SHP77 treated with DMSO at 0.1 percent for 48 hours (cell line): ENCODE measurements at places on chromosomes 6 and 20.
A peak's percentile ranks its signal among the peaks of the same experiment; 100 is the strongest.

- no peak for DNase-seq
Observed at GRCh38 chr20:51620432-51620831, 77.9 kb upstream of the NFATC2 start.

- DNase-seq, result no peak
Observed at GRCh38 chr6:158367816-158368215, 55.6 kb downstream of the TULP4 start.

- no peak for DNase-seq
Observed at GRCh38 chr6:88013015-88013414, 34.6 kb upstream of the SPACA1 start.

DNA sequence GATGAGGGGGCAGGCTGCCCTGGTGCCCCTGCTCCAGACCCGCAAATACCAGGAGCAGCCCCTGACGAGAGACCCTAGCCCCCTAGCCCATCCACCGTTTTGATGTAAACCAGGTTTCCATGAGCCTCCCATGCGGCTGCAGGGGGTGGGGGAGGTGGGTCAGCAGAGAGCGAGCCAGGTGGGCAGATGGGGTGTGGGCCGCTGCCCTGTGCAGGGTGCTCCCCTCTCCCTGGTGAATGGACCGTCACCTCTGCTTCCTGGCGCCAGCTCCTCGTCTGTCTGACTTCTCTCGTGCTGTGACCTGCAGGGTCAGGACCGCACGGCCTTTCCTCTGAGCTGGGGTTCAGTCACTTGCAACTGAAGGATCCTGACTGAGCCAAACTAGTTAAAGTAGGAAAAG lies 15.7 kb upstream of the BHLHE23 start:
- no peak for DNase-seq

DNA sequence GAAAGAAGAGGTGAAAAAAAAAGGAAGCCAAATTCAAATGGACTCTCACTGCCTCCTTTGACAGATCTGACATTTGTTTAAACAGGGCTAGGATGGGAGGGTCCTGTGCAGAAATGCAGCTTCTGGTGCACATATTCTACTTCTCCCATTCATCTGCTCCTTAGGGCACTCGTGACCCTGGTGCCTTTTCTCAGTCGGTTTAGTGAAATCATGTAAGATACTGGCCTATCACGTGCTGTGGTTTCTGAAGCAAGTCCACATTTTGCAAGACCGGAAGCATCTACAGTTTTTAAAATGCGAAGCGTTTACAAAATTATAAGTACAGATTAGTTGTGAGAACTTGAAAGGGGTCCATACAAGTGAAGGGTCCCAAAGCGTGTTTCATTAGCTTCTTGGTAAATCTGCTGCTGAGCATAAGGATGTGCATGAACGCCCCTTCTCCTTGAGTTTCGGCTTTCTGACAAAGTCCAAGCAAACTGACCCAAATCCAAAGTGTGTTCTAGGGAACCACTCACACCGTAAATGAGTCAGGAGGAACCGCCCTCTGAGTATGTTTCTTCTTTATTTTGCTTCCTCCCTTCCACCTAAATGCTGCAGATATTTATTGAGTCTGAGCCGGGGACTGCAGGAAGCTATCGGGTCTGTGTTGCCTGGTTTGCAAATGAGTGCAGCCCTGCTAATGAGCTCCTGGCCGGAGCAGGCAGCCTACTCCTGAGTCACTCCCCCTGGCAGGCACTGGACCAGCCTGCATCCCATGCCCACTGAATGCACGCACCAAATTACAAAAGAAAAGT lies 323.8 kb upstream of the JARID2 start:
- DNase-seq, result no peak

- DNase-seq, result peak; percentile 22
Observed at GRCh38 chr6:153043719-153044118, 41.2 kb upstream of the MTRF1L start.

DNA sequence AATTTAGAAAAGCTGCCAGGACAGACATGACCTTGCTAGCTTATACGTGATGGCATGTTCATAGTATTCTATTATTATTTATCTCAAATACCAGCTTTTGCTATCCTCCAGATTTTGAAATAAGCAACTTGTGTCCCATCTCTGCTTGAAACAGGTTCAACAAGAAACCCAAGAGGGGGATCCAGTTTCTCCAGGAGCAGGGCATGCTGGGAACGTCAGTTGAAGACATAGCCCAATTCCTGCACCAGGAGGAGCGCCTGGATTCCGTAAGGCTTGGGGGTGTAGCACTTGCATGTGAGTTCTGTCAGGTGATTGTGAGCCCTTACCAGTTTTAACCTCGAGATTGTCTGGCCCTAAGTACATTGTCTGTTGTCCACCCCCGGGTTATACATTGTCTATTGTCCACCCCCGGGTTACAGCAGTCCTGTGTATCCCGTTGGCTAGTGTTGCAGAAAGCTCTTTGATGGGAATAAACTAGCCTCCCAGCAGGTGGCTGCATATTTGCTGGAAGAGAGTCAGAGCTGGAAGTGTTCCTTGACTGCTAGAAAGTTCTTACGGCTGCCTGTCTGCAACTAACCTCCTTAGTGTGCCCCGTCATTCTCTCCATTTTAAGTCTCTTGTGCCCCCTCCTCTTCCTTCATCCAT lies 61.4 kb upstream of the CSE1L start:
- no peak for DNase-seq

DNA sequence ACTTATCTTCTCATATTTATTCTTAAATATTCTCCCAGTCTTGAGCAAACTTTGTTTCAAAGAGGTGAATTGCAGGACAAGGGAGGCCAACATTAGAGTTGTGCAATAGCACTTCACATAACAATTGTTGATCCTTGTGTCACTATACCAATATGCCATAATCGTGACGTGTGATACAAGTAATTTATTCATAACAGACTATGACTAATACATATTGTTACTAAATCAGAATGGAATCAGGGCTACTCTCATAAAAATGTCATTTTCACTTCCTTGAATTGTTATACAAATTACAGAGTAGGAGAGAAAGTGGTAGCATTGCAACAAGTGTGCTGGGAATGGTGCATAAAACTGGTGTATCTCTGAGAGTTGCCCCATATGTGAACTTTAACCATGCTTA lies 37.2 kb upstream of the PLCB1 start:
- DNase-seq, result peak; percentile 19

- no peak for DNase-seq
Observed at GRCh38 chr6:117303323-117303722, 38.0 kb downstream of the VGLL2 start.

DNA sequence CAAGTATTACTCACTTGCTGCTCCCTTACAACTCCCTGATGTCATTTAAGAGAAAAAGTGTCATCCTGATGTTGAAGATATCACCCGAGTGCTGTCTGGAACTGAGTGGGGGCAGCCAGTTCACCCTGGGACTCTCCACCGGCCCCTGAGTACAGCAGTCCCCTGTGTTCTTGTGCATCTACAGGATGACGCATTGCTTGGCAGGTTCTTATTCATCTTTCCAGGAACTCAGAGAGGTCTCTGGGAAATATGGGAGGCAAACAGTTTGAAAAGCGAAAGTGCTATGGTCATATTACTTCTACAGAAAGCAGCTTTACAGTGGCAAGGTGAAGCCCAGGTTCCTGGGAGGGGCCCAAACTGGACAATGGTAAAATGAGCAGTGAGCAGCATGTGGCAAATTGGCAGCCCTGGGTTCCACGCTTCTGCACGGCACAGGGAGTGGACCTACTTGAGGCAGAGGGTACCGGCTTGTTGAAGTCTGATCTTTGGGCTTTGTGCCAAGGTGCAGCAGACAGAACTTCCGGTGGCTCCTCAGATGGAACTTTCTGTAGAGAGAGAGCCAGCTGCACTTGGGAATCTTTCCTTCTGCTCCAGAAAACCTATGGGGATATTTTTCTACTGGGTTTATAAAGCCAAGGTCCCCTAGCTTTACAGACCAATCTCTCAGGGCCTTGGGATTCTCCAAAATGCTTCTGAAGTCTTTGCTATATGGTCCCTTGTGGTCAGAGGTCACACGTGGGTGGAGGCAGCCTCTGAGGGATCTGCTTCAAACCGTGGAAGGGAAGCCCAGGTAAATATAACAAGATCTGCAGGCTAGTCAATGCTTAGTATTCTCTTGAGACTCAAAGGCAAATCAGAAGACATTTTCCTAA lies 128.3 kb downstream of the MAP3K7 start:
- DNase-seq, result no peak

- no peak for DNase-seq
Observed at GRCh38 chr6:24994812-24995211, 59.1 kb upstream of the RIPOR2 start.

DNA sequence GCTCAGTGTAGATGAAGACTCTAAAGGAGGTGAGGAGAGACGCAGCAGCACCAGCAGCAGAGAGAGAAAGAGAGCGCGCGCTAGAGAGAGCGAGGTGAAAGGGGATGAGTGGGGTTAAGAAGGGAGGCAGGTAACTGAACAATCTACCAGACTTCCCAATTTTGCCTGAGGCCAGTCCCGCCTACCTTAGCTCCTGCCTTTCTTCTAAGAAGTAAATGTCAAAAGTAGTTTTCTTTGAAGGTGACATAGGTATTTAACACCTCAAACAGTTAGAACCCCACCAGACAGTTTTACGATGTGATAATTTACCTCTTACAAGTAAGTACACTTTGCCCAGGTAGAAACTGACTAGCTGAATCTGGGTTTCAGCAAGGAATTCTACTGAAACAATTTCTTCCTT lies 132.0 kb upstream of the EEF1E1 start:
- DNase-seq, result no peak

GRCh38 chr6:84220809-84221409 lies 6.5 kb downstream of the CEP162 start:
- DNase-seq, result no peak

DNA sequence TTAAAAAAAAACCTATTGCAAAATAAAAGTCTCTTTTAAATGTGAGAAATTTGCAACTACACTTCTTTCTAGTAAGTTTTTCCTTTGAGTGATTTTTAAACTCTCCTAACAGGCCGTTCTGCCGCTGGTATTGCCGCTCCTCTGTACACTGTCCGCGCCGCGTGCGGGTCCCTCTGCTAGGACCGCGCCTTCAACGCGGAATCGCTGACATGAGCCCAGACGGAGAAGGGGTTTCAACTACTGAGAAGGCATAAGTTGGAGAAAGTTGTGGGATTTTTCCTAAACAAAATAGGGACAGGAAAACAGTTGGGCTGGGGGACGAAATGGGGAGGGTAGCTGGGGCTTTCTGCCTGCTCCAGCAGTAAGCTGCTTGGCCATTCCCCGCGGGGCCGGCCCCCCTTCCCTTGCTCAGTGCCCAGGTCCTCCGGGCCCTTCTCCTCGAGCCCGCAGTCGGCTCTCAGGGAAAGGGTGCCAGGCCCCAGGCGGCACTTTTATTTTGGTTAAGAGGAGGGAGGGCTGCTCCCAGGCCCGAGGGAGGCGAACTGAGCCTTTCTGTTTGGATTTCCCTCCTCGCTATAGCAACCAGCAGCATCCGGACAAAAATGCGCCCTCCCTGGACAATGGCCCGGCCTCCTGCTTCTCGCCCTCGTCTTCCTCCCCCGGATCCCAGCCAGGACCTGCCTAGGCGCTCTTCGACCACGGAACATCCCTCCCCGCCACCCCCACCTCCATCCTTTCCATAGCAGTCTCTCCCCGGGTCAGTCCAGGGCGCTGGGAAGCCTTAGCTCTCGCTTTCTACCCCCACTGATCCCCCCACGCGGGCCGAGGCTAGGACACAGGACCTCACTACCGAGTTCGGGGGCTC lies 6.8 kb upstream of the POU3F2 start:
- no peak for DNase-seq

DNA sequence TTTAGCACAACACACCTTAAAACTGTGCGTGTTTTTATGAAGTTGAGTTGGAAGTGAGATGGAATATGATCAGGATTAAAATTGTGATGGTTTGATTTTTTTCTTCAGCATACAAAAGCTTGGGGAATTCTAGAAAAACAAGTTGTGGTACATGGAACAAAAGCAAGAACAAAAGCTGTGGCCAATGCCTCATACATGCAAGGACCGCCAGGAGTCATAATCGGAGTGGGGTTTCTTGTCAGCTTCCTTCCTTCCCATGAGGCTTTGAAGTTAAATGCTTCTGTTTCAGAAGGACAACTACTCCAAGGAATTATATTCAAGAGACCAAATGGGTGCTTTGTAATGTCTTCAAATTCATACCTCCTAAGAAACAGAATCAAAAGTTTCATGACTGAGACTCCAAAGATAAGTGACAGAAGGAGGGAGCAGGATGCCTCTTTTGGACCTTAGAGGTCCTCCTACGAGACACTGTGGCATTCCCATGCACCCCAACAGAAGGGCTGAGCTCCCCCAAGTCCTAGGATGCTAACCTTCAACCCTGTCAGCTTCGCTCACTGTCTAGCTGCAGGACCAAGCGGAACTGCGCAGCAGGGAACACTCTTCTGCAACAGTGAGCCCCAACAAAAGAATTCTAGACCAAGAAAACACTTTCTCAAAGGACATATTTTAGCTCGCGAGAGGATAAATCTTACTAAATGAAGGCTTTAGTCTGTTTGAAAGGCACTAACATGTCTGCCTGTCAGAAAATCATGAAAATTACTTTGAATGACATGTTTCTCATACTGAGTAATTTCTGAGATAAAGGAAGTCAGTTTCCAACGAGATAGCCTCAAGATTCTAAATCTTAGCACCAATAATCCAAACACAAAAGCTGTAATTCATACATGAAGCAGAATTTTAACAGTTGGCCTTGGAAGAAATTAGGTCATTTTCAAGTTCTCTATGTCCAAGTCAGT lies 108.5 kb upstream of the NHSL1 start:
- DNase-seq, result no peak

- DNase-seq, result no peak
Observed at GRCh38 chr20:38559764-38560163, 21.2 kb upstream of the ADIG start.

- no peak for DNase-seq
Observed at GRCh38 chr6:44333273-44333919, 9.1 kb upstream of the SPATS1 start.

GRCh38 chr6:95266537-95267258 lies 310.6 kb upstream of the MANEA start:
- DNase-seq, result no peak

- DNase-seq, result no peak
Observed at GRCh38 chr20:23657202-23657601, 19.4 kb upstream of the CST3 start.

- DNase-seq, result no peak
Observed at GRCh38 chr6:131356161-131356560, 216.9 kb upstream of the ARG1 start.

- no peak for DNase-seq
Observed at GRCh38 chr6:150152891-150153876, 10.3 kb downstream of the PPP1R14C start.

DNA sequence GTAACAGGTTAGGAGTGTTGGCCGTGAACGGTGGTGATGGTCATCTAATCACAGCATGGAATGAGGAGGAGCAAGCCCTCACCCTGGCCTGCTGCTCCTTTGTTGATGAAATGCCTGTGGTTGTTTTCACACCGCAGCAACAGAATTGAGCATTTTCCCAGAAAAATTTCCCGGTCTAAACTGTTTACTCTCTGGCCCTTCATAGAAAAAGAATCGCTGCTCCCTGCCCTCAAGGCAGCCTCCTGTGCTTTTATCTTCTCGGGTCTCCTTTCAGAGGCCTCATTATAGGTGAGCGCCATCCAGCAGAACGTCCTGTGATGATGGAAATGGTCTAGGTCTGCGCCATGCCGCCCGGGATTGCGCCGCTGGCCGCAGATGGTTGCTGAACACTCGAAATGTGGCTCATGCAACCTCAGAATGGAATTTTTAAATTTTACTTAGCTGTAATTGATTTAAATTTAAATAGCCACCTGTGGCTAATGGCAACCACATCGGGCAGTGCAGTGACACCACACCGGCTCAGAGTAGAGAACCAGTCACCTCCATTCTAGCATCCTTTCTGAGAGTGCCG lies 30.2 kb downstream of the PHACTR3 start:
- no peak for DNase-seq
